ENCODE measurements at places on chromosomes 5 and 9.

- DNase-seq: peak; percentile 21
Observed at GRCh38 chr9:104961701-104962359, 33.9 kb upstream of the ABCA1 start.

GRCh38 chr5:71528206-71528605 is 58.9 kb upstream of the MCCC2 start:
- no peak for DNase-seq

- no peak for DNase-seq
Observed at GRCh38 chr9:124394167-124394566, 21.1 kb downstream of the PSMB7 start.

DNA sequence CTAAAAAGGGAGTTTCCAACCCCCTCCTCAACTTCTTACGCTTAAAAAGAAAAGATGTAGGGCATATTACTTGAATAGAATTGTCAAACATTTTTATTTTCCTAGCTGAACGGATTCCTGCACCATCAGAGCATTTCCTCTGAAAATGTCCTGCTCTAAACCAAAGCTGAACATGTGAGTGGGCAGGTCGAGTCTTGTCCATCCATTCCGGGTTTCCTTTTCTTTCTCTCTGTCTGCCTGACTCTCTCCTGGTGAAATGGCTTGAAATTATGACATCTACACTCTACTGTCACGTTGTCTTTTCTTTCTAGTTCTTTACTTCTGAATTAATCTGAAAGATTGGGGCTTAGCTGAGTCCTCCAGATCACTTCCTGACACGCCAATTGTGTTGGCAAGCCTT is 39.2 kb upstream of the PTPN3 start:
- peak; percentile 35 for DNase-seq

DNA sequence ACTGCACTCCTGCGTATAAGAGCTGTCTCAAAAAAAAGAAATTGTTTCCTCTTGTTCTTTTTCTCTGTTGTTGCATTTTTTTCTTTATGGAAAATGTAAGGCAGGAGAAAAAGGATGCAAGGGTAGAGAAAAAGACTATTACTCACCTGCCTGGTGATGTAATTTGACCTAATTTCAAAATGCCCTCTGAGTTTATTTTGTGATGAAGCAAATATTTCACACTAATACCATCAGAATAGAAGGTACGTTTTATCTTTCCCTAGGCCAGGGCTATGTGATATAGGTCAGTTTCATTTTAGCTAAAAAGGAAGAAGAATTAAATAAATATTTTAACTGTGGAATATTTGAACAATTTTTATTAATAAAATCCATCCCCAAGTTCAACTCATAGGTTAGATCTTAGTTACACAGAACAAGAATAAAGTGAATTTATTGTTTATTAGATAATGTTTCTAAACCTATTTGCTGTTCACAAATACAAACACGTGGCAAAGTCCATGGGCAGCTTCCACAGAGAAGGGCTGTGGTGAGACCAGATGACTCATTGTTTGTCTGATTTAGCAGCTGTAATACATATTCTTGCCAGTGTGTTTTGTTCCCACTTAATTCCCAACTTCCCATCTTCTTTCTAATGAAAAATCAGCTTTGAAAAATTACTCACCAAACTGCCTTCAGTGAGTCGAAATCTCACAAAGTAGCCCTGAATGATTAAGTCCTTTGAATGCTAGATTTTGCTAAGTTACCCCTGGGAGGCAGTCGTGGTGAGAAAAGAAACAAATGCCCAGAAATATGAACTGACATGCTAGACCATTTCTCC is 52.8 kb upstream of the CCDC112 start:
- DNase-seq: peak; percentile 75

DNA sequence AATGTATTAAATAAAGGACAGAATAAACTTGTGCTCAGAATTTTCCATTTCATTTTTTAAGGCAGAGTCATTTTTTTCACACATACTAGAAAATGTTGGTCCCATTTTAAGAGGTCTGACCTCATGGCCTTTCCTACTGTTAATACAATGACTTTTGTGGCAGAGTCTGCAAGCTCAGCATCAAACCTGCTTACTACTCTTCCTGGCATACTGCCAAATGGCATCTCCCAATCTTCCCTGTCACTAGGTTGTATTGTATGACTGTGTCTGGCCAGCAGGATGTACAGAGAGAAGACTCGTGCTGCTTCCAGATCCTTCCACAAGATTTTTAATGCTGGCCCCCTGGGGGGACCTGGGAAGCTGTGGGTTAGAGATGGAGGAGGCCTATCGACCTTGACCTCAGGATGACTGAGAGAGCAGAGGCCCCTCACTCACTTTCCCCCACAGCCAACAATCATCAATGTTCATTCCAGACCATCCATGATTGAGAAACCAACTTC is 64.7 kb downstream of the BARX1 start:
- peak; percentile 59 for DNase-seq

DNA sequence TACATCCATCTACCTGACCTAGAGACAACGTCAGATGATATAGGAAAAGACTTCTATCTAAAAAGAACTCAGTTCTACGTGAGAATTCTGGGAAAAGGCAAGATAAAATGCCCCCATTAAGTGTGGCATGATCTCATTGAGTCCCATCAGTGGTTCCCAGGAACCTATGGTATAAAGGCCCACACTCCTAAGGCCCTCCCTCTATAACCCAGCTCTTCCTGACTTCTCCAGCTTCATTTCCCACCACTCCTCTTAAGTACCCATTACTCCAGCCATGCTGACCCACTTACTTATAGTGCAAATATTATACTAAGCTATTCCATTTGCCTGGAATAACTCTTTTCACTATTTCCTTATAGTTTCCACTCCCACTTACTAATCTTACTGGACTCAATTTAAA is 95.4 kb upstream of the NR5A1 start:
- DNase-seq: no peak

GRCh38 chr9:70044490-70045307 is 1.1 kb downstream of the MAMDC2 start:
- DNase-seq: peak; percentile 68

All from NCI-H69 (cell line).